ENCODE measurements at places on chromosomes 1 and 21.

GRCh38 chr1:156821801-156822200 lies 5.2 kb upstream of the SH2D2A start:
- peak; percentile 77 for DNase-seq

DNA sequence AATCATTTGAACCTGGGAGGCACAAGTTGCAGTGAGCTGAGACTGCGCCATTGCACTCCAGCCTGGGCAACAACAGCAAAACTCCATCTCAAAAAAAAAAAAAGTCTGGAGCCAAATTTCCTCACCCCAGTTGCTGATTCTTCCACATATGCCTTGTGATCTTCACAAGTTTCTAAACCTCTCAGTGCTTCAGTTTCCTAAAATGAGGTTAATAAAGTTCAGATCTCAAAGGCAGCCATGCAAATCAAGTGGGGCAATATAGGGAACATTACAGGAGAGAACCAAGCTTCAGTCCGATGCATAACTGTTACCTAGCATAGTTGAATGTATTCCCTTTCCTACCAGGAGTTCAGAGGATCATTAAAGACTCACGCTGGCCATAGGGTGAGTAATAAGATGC lies 4.8 kb downstream of the ITLN1 start:
- no peak for DNase-seq

- no peak for DNase-seq
Measured at GRCh38 chr1:157085421-157085820, 14.2 kb downstream of the ETV3L start.

- DNase-seq: no peak
Measured at GRCh38 chr1:206859082-206859521, 6.3 kb upstream of the IL20 start.

DNA sequence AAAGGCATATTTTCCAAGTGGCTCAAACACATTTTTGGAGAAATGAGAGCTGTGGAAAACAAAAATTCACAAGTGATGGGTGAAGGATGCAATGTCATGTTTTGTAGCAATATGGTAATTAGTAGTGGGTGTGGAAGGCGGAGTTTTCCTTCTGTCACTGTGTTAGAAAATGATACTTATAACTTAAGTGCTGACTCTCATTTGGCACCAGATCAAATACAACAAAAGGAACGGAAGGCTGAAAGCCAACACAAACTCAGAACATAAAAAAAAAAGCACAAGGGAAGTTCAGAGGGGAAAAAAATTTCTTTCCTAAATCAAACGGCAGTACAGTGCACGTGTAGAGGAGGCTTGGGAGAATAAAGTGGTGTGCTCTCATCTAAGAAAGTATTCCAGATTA lies at the start of gene TNFSF18:
TNFSF18 (minus strand) TSS at position 77 of the 400 bp plus-strand sequence; CDS start at position 32, 45 bp downstream.
- peak; percentile 68 for DNase-seq

DNA sequence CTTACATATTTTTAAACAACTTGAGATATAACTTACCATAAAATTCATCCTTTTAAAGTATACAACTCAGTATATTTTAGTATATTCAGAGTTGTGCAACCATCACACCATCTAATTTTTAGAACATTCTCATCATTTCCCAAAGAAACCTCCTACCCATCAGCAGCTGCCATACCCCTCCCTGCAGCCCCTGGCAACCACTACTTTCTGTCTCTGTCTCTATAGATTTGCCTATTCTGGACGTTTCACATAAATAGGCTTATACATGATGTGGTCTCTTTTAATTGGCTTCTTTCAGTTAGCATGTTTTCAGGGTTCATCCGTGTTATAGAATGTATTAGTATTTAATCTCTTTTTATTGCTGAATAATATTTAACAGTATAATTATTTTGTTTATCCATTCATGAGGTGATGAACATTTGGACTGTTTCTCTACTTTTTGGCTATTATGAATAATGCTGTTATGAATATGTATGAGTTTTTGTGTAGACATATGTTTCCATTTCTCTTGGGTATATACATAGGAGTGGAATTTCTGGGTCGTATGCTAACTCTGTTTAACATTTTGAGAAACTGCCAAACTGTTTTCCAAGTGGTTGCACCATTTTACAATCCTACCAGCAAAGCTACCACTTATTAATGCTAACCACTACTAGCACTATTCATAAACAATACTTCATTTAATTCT lies 29.5 kb downstream of the WDR26 start:
- no peak for DNase-seq

DNA sequence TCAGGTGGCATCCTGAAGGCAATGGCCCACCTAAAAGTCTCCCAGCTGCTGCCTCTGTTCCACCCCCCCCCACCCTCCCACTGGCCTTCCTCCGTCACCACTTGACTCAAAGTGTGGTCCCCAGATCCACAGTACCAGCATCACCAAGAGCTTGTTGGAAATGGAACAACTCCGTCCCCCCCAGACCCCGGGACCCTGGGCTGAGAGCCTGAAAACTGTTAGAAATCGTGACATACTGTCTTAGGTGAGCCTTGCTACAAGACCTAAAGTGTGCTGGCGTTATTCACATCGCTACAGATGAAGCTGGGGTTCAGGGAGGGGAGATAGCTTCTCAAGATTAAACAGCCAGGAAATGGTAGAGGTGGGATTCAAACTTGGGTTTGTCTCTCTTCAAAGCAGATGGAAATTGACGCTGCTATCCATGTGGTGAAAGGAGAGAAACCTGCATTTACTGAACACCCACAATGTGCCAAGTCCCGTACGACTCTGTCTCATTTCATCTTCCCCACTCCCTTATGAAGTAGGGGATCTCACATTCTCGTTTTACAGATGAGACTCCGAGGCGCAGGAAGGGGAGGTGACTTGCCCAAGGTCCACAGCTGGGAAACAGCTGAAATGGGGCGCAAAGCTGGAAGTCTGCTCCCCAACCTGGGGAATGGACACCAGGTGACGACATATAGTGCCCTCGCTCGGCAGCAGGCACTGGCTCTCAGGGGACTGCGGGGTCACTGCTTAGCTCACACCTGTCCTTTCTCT lies 52.8 kb upstream of the IFFO2 start:
- DNase-seq: no peak

DNA sequence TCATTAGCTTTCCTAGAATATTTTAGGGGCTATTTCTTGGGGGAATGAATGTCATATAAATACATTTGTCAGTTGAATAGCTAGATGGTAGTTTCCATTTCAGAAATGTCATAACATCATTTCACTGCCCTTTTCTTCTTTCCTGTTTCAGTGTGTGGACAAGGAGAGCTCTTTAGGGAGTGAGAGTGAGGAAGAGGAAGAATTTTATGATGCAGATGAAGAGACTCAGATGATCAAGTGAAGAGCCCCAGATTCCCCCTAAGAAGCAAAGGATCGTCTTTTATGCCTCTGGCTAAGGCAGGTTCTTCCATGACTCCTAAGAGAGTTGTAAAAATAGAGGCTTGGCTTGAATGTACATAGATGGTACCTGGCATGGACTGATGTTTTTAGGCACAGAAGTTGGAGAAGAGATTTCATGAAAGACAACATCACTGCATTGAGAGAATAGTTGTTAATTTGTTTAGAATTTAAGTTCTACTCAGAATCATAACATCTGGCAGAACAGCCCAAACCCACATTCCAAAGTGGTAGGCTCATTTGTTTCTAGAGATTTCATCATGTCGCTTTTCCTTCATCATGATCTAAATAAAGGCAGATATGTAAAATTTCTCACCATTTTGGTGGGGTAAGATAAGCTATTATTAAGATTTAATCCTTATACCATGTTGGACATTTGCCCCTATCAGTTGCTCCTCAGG lies 44.2 kb upstream of the MAB21L3 start:
- peak; percentile 47 for DNase-seq
